Fibroblast of gingiva (primary cell): ENCODE measurements at places on chromosomes 5 and 9.

GRCh38 chr9:134707031-134707680 is 65.6 kb downstream of the COL5A1 start:
- peak; percentile 81 for DNase-seq

GRCh38 chr9:96425500-96426169 is 7.5 kb upstream of the ZNF367 start:
- DNase-seq: no peak

GRCh38 chr5:112630246-112631009 is 107.3 kb upstream of the APC start:
- DNase-seq: no peak

DNA sequence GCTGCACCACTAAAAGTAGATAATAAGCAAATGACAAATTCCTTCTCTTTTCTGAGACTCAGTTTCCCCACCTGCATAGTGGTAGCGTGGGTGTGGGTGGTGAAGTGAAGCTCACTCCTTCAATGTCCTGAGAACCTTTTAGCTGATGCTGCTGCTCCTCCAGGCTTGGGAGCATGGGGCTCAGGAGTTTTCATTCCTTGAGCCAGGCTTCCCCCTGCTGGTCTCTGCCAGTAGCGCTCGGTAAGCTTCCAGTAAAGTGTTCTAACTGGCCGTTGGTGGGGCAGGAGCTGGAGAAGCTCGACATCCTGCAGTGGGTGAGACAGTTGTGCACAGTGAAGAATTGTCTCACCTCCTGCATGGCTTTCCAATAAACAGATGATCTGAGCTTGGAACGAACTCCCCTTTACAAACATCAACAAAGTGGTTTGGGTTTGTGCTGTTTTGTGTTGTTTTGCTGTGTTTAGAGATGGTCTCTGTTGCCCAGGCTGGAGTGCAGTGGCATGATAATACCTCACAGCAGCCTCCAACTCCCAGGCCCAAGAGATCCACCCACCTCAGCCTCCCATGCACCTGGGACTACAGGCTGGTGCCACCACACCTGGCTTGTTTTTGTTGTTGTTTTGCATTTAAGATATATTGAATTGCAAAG is 34.6 kb downstream of the SPARC start:
- peak; percentile 68 for DNase-seq

DNA sequence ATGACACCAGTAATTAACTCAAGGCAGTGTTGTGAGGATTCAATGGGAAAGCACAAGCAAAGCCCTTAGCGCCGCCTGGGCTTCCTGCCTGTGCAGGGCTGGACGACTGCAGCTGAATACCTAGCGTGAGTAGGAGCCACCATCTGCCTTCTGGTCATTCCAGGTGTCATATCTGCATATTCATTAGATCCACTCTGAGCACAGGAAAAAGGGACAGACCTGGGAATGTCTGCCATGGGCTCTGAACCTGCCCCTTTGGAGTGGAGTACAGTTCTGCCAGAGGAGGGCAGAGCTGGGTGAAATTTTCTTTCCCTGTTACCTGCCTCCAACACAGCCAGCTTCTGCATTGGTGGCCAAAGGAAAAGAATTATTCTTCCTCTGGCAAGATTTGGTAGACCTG is 298.8 kb downstream of the NSG2 start:
- no peak for DNase-seq

DNA sequence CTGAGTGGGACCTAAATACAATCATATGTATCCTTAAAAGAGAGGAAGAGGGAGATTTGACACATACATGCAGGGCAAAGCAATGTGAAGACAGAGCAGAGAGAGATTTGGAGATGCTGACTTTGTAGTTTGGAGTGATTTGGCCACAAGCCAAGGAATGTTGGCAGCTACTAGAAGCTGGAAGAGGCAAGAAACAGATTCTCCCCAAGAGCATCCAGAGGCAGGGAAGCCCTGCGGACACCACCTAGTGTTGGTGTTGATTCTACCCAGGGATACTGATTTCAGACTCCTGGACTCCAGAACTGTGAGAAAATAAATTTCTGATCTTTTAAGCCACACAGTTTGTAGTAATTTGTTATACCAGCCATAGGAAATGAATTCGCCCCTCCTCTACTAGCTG is 64.9 kb upstream of the OSMR start:
- peak; percentile 86 for DNase-seq

DNA sequence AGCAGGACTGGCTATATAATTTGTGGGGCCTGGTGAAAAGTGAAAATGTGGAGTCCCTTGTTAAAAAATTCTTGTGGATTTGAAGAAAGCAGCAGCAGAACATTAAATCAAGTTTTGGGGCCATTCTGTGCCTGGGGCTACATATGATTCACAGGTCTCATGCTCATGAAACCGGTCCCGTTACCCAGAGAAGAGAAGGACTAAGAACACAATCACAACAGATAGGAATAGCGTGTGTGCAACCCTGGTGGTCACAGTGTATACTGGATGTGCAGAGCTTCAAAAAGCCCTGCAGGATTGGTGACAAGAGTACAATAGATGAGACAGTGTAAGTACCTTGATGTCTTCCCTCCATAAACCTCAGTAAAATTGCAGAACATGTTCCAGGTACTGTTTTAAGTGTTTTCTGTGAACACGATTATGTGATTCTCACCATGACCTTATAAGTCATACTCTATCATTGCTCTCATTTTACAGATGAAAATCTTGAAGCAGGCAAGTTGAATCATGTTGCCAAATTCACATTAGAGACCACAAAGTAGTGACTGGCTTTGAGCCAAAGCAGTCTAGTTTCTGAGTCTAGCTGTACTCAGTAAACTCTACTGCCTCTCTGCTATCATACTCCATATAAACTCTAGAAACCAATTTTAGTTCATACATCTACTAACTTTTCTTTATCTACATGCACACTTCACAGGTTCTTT is 636.5 kb downstream of the TAF11L14 start:
- no peak for DNase-seq

- DNase-seq: no peak
Observed at GRCh38 chr5:56384186-56384585, 151.1 kb upstream of the ANKRD55 start.

- DNase-seq: peak; percentile 75
Observed at GRCh38 chr5:179623906-179624741, 653 bp upstream of the HNRNPH1 start.

- DNase-seq: no peak
Observed at GRCh38 chr9:108377881-108378280, 477.9 kb downstream of the ACTL7B start.

- no peak for DNase-seq
Observed at GRCh38 chr5:38528162-38528703, 28.2 kb downstream of the LIFR start.

GRCh38 chr5:143143973-143144372 is 259.5 kb downstream of the NR3C1 start:
- DNase-seq: no peak

DNA sequence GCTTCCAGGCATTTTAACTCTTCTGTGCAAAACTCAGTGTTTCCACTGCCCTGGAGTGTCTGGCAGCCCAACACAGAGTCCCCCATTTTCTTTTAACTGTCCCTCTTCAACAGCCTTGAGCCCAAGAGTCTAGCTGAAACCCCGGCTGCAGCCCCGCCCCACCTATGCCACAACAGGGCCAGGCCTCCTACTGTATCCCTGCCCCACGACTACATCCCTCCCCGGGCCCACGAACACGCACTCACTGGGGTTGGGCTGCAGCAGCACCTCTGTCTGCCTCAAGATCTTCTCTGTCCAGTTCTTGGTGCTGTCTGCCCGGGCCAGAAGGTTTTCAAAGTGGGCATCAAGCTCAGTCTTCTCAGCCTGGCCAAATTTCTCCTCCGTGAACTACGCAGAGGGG is 6.1 kb downstream of the SH3GLB2 start:
- no peak for DNase-seq

- no peak for DNase-seq
Observed at GRCh38 chr9:2709645-2710101, 7.6 kb upstream of the KCNV2 start.

DNA sequence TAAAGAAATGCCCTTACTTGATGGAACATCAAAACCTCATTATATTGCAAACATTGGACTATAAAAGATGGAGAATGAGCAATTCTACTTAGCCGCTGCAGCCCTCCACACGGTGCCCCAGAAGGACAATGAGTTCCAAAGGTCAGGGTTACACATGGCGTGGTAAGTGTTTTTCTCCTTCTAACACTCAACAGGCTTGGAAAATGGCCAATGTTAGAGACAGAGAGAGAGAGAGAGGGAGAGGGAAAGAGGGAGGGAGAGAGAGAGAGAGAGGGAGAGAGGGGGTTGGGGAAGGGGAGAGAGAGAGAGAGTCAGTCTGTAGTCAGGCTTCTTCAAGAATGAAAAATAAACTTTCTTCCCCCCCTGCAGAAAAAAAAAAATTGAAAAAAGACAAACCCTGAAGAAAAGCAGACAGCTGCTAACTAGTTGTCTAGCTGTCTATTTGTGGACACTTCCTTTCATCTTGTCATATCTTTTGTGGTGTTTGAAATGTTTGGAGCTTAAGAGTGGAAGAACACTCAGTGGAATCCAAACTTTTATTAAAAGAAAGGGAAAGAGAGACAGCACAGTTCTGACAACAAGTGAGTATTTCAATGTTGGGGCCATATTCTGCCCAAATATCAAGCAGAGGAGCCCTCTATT is 324.8 kb downstream of the TMEM38B start:
- no peak for DNase-seq

- DNase-seq: no peak
Observed at GRCh38 chr5:175032741-175033151, 308.4 kb downstream of the MSX2 start.

DNA sequence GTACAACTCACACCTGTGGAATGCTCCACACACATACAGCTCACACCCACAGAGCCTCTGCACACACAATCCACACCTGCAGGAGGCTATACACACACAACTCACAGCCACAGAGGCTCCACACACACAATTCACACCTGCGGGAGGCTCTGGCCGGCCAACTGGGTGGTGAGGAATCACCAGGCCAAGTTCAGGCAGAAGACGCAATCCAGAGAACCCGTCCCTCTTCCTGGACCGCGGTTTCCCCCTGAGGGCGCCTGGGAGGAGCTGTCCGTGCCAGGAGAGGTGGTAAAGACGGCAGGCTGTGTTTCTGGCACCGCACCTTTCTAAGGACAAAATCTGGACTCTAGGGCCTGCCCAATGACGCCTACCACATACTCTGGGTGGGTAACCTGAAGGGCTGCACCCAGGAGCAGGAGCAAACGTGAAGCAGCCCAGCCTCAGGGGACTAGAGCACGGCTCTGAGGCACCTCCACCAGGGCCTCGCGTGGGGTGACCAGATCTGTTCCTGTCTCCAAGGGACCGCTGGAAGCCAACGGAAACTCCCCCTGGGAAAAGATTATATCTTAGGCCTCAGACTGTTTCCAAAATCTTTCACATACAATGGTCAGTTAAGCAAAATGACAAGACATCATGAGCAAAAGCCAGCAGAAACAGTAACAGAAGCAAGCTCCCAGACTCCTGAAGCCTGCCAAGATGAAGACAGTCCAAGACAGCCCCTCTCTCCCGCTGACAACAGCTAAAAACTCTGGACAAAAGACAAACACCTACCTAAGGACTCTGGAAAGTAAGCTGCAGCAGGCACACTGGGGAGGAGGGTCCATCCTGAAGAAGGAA is 16.9 kb downstream of the CAMSAP1 start:
- DNase-seq: no peak

GRCh38 chr5:9408964-9409363 is 136.9 kb downstream of the SEMA5A start:
- no peak for DNase-seq

DNA sequence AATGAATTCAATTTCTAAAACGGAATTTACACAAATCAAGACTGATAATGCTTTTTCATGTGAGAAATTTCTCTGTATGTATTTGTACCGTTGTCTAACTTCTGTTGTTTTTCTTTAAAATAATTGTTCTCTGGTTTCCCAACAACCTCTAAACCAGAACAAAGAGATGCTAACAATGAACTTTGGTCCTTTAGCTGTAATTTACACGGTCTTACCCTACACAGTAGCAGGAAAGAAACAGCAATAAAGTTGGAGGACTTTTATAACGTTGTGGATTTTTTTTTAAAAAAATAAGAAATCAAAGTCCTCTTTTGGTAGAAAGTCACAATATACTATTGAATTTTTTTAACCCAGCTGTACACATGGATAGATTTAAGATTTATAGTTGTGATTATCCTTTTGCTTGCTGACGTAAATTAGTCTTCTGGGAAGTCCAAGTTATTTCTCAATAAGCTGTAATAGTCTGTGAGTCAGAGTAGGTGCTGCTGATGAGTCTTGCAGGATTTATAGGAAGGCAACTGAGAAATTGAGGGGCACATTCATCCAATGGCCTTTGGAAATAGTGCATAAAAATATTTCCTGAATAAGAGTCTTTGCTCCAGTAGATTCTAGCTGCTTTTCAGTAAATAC is 76.8 kb upstream of the PCSK1 start:
- DNase-seq: peak; percentile 85

DNA sequence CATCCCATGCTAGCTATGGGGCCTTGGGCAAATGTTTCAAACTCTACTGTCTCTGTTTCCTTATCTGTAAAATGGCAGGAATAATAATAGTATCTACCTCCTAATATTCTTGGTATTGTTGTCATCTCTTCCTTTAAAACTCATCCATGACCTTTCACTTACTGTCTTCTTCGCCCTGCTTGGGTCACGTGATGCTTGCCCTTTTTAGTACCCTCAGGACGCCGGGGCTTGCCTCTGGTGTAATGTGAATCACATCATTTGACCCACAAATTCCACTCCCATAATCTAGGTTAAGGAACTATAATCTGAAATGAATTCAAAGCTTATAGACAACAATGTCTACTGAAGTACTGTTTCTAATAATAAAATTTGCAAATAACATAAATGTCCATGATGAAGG is 162.7 kb downstream of the DRD1 start:
- no peak for DNase-seq

DNA sequence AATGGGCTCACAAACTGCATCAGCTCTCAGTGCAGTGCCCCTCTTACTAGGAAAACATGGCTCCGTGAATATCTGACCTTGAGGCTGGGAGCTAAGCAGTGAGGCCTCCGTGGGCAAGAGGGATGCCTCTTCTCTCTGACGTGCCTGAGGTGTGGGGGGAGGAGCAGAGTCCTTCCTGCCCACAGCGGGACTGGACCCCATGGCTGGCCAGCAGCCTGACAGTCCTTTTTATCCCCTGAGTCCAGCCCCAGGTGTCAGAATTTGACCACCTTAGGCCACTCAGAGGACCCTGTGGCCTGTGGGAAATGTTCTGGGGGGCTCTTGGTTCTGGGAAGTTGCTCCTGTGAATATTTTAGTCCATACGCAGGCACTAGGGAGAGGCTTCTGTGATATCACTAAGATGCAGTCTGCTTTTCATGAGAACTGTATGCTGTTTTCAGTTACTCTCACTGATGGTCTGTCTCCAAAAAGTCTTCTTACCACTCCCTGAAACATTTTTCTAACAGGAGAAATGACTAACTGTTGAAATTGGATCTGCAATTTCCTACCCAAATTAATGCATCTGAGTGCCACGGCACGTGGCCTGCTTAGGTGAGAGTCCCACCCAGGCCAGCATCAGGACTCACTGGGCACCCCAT is 23.4 kb downstream of the ANGPTL2 start:
- peak; percentile 17 for DNase-seq

GRCh38 chr5:32600054-32600622 is 14.8 kb downstream of the SUB1 start:
- DNase-seq: peak; percentile 92

GRCh38 chr5:37886242-37886905 is 46.5 kb upstream of the GDNF start:
- no peak for DNase-seq

GRCh38 chr5:98259595-98259994 is 513.9 kb upstream of the RGMB start:
- no peak for DNase-seq

GRCh38 chr9:121388140-121388905 is 18.3 kb upstream of the STOM start:
- peak; percentile 35 for DNase-seq
